ENCODE measurements at places on chromosomes 7 and 10.
A peak's percentile ranks its signal among the peaks of the same experiment; 100 is the strongest.

GRCh38 chr7:151699147-151699927, 177.6 kb downstream of the PRKAG2 start:
- H3K27me3 ChIP-seq = no peaks in the 10 kb centered on the region
- no peak overlapping the region for H3K4me3 ChIP-seq
- H3K36me3 ChIP-seq = no peaks in the 10 kb centered on the region
- no peaks in the 10 kb centered on the region for H3K4me1 ChIP-seq
- no peak for DNase-seq

DNA sequence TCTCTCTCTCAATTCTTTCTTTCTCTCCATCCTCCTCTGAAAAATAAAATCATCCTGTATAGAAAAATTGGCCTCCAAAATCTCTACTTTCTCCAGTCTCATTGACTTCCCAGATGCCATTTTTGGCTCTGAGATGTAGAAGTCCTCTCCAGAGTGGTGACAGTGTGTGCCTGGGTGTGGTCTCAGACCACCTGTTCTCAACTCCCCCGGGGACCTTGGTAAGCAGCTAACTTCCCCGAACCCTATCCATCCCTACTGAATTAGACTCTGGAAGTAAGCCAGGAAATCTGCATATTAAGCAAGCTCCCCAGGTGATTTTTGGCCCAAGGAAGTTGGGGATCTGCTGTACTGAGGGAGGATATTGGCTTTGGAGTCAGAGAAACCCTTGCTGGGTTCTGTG, 120.5 kb downstream of the WDR11 start:
- H3K27me3 ChIP-seq = no peaks in the 10 kb centered on the region
- no peaks in the 10 kb centered on the region for H3K36me3 ChIP-seq
- no peak for DNase-seq

DNA sequence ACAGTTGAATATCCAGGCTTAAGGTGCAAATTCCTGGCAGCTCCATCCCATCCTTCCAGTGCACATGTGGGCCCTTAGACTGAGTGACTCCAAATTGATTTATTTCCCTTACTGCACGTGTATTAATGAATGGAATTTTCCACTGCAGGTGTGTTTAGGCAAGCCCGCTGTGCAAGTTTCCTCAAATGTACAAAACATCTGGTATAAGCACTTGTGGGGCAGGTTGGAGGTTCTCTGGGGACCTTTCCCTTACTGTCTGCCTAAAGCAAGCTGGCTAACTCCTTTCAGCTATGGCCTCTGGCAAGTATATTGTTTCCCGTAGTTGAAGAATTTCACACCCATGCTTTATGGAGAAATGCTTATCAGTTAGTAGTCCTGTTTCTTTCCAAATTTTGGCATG, 25.3 kb upstream of the GIMAP6 start:
- no peak overlapping the region for H3K27ac ChIP-seq
- no peak overlapping the region for H3K4me3 ChIP-seq
- no peak for DNase-seq
- no peaks in the 10 kb centered on the region for H3K27me3 ChIP-seq
- H3K36me3 ChIP-seq = no peaks in the 10 kb centered on the region
- peaks cover 4% of the 10 kb centered on the region for H3K4me1 ChIP-seq

DNA sequence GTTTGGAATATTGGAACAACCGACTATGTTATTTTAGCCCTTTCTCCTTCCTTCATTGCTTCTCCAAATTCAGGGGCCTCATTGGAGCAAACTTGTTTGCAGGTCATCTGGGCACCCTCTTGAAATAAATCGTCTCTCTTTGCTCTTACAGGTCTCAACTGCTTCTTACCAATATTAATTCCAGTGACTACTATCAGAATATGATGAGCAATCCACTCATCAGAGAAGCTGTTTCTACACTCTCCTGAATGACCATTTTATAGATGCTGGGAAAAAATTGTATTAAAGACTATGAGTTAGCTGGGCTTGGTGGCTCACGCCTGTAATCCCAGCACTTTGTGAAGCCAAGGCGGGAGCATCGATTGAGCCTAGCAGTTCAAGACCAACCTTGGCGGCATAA, 12.5 kb upstream of the HNRNPF start:
- peaks cover 22% of the 10 kb centered on the region for H3K4me1 ChIP-seq
- H3K27ac ChIP-seq = peak overlapping the region; percentile 87
- no peak overlapping the region for H3K4me3 ChIP-seq
- H3K36me3 ChIP-seq = no peaks in the 10 kb centered on the region
- DNase-seq = no peak

Measured in effector memory CD4-positive, alpha-beta T cell (primary cell).